Activated naive CD8-positive, alpha-beta T cell treated with anti-CD3 and anti-CD28 coated beads, Interleukin-2, amount 50 U/mL, for 16 hours (primary cell): ENCODE measurements at places on chromosomes 1 and 21.

- no peak for DNase-seq
Measured at GRCh38 chr1:106780806-106781569, 275.5 kb upstream of the PRMT6 start.

DNA sequence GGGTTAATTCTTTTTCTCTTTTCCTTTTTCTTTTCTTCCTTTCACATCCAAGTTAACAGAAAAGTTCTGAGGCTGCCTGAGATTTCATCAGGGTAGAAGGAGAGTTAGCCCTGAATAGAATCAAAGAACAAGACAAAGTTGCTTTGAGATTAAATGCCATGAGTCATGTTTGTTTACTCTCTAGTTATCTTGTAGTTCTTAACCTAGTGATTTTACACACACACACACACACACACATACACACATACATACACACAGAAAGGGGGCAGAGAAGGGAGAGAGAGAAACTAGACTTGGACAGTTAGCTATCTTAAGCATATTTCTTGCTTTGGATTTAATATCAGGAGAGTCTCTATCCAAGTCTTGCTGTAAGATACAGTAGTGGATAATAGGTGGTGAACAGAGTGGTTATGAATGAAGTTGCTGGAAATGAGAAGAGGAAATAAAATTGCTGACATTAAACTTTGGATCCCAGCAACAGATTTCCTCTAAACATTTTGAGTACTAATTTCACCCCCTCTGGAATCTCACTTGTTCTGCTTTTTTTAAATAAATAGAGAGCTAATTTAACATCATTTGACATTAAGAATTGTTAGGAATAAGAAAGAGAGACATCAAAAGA lies 19.9 kb downstream of the PLA2G4A start:
- no peak for DNase-seq

DNA sequence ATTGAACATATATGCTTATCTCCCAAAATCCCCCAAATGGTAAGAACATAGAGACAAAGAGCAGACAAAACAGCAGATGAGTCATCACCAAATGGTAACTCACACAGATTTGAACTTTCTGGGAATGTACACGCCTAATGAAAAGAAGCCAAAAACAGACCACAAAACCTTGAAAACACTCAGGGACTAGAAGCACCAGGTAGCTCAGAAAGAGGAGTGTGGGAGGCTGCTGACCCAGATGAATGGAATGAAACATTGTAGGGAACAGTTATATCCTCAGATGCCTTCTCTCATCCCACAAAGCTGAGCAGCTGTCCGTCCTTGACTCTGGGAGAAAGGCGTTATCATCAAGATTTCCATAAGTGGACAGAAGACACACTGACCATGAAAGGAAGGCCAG lies 307.0 kb upstream of the USP25 start:
- DNase-seq = no peak

GRCh38 chr1:190207733-190208132 lies 269.9 kb downstream of the BRINP3 start:
- DNase-seq = no peak

- DNase-seq = no peak
Measured at GRCh38 chr1:223216531-223217205, 73.6 kb upstream of the TLR5 start.

GRCh38 chr1:153799016-153799415 lies 23.8 kb downstream of the SLC27A3 start:
- no peak for DNase-seq

- DNase-seq = no peak
Measured at GRCh38 chr21:32046191-32046590, 173.4 kb downstream of the HUNK start.

- DNase-seq = no peak
Measured at GRCh38 chr21:38922474-38923235, 116.9 kb downstream of the ETS2 start.

DNA sequence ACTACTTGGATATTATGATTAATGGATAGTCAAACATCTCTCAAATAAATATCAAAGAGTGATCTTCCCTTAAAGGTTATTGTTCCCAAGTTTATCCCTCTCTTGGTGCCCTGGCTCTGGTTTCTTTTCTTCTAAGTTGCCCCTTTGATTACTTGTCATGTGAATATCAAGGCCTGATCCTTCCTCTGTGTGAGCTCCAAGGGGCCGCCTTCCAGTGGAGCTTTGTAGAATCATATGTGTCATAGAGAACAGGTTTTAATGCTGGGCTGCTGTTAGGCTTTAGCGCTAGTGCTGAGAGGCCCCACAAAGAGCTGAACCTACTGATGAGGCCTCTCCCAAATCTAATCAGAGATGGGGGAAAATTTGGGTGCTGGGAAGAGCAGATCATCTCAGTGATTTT lies 25.5 kb downstream of the UCK2 start:
- no peak for DNase-seq

- no peak for DNase-seq
Measured at GRCh38 chr1:22055463-22055862, 3.0 kb downstream of the CDC42 start.
